ENCODE measurements at places on chromosomes 4 and X.
A peak's percentile ranks its signal among the peaks of the same experiment; 100 is the strongest.

DNA sequence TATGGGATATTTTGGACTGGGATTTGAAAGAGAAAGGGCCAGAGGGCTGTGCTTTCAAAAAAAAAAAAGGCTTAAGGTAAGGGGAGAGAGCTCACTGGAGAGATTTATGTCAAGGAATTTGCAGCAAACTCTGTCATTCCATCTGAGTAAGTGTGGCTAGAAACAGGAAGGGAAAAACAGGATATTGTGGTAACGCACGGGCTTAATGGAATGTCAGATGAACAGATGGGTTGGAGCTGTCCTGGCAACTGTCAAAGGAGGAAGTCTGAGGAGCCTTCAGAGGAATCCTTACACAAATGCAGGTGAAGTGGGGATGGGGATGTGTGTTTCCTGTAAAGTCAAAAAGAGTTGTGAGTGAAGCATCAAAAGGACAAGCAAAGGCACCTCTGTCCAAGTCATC lies 15.1 kb upstream of the NKX3-2 start:
- peak; percentile 42 for DNase-seq

GRCh38 chr4:3307486-3307885 lies 14.7 kb downstream of the RGS12 start:
- DNase-seq, result no peak

GRCh38 chr4:8920969-8921368 lies 49.3 kb upstream of the HMX1 start:
- no peak for DNase-seq

DNA sequence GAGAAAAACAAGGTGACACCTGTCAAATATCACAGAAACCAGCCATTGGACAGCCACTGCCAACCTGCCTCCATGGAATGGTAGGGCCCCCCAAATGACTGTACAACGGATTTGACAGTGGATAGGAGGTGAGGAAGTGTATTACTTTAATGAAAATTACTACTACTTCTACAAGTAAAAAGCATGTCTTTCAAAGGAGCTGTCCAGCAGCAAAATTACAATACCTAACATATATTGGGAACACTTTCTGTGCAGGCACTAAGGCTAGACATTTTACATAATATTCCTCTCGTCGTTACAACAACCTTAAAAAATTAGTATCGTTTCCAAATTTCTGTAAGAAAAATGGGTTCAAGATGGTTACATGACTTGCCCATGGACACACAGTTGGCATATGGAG lies 14.9 kb downstream of the PPP3CA start:
- DNase-seq, result no peak

GRCh38 chr4:8647626-8648025 lies 55.1 kb downstream of the CPZ start:
- no peak for DNase-seq

- DNase-seq, result no peak
These were observed 207.3 kb downstream of the FBXW7 start for GRCh38 chr4:152328582-152328981.

GRCh38 chr4:186148336-186148975 lies 42.9 kb upstream of the CYP4V2 start:
- no peak for DNase-seq
